ELR (cell line): ENCODE measurements at places on chromosomes 2 and 18.

GRCh38 chr2:187853381-187853791 is 299.2 kb upstream of the TFPI start:
- DNase-seq, result no peak

- DNase-seq, result no peak
Observed at GRCh38 chr2:175884697-175885393, 117.2 kb downstream of the LNPK start.

- DNase-seq, result no peak
Observed at GRCh38 chr2:160220545-160221009, 20.5 kb upstream of the ITGB6 start.

DNA sequence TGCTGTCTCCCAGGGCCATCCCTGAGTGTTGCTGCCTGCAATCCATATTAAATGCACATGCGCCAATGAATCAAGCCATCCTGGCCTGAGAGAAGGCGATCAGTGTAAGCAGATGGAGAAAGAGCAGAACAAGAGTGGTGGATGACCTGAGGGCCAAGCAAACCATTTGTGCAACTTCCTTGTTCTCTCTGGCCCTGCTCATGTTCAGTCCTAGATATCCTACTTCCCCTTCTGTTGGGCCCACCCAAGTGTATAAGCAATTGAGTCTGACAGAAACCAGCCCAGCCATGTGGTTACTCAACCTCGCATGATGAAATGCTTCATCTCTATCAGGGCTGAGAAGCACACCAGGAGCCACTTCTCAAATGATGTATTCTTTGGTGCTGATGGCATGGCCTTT is 383.1 kb upstream of the ID2 start:
- DNase-seq, result no peak

DNA sequence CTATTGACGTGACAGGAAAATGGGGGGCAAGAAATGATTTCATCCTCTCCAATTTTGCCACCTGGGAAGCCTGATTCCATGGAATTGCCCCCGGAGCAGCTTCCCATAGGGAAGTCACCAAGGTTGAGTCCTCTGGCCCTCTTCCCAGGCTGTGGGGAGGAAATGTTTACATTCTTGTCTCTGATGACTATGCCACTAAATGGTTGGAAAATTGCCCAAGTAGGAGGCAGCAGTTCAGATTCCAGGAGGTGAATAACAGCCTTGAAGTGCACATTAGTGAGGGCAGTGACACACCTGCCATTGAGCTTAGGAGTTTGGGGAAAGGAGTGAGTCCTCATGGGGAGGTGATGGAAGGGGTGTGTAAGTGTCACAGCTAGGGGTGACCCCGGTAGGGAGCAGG is 449.2 kb upstream of the DCC start:
- peak; percentile 17 for DNase-seq
